ENCODE measurements at places on chromosomes 5 and 9.

GRCh38 chr9:69816735-69817134 is 3.9 kb upstream of the CFAP95 start:
- no peak for DNase-seq

- no peak for DNase-seq
Measured at GRCh38 chr9:87710443-87710842, 15.5 kb upstream of the CTSL start.

DNA sequence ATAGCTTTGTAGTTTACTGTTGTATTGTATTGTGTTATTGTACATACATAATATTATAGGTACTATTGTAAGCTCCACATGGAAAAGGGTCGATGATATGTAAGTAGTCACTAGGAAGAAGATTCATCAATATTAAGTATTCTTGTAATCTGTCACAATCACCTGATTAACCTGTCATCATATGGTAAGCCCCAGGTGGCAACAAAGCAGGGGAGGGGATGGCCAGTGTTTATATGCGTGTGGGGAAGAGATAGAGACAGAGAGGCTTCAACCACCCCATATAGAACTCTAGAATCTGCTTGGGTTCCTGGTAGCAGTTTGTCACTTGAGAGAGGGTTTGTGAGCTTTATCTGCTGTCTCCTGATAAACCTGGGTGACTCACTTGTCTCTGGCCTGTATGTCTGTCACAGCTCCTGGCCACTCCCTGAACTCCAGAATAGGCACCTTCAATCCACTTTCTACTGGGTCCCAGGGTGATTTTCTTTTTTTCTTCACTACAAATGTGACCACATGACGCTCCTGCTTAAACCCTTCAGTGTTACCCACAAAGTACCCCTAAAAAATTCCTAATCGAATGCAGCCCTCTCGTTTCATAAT is 48.9 kb upstream of the CPEB4 start:
- no peak for DNase-seq

GRCh38 chr9:69945671-69946141 is 97.9 kb upstream of the MAMDC2 start:
- no peak for DNase-seq

- no peak for DNase-seq
Measured at GRCh38 chr5:65815161-65815560, 93.2 kb downstream of the NLN start.

GRCh38 chr9:87816036-87816435 is 66.6 kb upstream of the SPATA31E1 start:
- DNase-seq: peak; percentile 28

DNA sequence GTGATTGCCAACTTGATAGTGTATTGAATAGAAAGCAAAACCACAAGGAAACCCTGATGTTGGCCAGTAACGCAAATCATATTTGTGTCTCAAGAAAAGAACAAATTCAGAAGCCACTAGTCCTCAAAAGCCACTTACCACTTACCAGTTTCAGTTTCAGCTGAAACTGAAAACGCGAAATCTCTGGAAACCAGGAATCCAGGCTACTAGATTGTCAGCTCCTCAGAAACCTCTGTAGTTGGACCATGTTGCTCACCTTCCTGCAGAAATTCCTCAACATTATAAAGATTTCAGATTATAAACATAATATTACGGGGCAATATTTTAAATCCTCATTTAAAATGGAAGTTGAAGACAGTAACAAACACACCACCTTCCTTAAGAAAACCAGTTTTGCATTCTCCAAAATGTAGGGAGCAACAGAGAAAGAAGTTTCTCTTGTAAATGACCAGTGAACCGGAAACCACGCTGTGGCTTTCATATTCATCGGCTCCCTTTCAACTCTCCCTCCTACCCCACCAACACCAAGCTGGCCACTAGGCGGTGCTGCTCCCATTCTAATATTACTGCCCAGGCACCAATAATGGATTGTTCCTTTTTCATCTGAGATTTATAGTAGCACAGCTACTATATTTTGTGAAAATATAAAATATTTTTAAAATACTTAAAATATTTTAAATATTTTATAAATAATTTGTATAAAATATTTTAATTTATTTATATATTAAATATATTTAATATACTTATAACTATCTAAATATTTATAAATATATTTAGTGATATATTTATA is 8.7 kb upstream of the TMED7 start:
- DNase-seq: peak; percentile 84

GRCh38 chr9:5629312-5630080 is 589 bp downstream of the RIC1 start:
- DNase-seq: no peak

- DNase-seq: no peak
Measured at GRCh38 chr5:67976891-67977601, 238.5 kb upstream of the PIK3R1 start.

- DNase-seq: no peak
Measured at GRCh38 chr5:73654171-73654811, 28.3 kb downstream of the ARHGEF28 start.

DNA sequence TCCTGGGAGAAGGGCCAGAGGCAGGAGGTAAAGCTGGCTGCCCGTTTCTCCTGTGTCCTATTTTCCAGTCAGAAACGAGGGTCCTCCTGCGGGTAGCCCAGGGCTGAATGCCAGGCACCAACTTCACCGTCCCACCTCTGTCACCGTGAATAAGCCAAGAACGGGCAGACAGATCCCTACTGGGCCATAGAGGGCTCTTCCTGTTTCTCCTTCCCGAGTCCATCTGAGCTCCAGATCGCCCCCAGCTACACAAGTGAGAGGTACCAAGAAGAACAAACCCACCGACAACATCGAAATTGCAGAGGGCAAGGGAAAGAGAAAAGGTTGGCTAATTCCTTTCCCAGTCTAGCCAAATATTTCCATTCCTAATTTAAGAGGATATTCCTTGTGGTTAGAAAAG is 93.7 kb downstream of the SPOCK1 start:
- DNase-seq: no peak

DNA sequence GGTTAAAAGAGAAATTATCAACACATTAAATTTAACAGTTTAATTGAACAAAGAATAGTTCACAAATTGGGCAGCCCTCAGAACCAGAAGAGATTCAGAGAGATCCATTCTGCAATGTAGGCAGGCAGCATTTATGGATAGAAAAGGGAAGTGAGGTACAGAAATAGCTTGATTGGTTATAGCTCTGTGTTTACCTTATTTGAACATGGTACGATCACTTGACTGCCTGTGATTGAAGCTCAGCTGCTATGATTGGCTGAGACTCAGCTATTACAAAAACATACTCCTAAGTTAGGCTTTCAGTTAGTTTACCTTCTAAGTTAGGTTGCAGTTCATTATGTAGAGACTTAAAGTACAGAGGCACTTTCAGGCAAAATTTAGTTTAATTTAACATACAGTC is 7.3 kb downstream of the CNTRL start:
- no peak for DNase-seq

DNA sequence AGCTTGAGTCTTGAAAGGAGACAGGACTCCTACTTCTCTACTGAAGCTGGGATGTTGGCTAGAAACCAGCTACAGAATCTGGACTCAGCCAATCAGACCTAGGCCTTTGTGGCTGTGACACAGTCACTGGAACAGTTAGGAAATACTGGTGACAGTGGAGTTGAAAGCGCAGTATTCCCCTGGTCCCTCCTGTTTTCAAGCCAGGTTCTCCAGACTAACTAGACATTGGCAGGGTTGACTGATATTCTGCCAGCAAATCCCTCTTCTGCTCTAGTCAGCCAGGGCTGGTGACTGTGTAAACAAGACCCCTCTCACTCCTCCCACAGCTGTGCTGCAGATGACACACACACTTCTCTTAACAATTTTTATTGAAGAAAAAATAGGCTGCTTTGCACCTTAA is 8.7 kb downstream of the SHROOM1 start:
- DNase-seq: peak; percentile 66

- no peak for DNase-seq
Measured at GRCh38 chr9:69433968-69434367, 109.0 kb downstream of the ENTREP1 start.

- DNase-seq: no peak
Measured at GRCh38 chr9:131046093-131046380, 37.1 kb downstream of the LAMC3 start.
